Activated CD4-positive, alpha-beta T cell treated with anti-CD3 and anti-CD28 coated beads for 36 hours (primary cell): ENCODE measurements at places on chromosomes 1 and 21. TPM values are rescaled to one million over a fixed set of nuclear protein-coding genes. Genes with fewer than 3 reads are reported as not detected.

Gene ACOT11
- total RNA-seq, result 2.0 TPM

Gene LINGO4
- total RNA-seq, result 0.09 TPM

Gene TSACC
- 0.25 TPM for total RNA-seq

Gene FCAMR
- not detected for total RNA-seq

Gene FMN2
- not detected for total RNA-seq

GRCh38 chr1:166843769-166844596, 4.7 kb downstream of the POGK start:
- no peak for DNase-seq

DNA sequence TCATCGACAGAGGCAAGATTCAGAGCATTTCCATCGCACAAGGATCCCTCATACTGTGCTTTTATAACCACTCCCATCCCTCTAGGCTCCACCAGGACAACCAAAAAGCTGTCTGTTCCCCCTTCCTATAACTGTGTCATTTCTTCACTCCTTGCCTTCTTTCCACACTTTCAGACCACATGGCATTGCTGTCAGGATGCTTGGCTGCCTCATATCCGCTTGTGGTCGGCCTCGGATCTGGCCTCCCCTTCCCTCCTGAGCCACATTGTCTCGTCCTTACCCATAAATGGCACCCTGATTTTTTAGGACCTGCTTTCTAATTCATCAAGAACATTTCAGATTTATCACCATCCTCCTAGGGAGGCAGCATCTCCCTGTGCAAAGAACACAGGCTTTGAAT, 80.5 kb downstream of the HIVEP3 start:
- DNase-seq, result no peak

Gene FCRL2
- not detected for total RNA-seq

DNA sequence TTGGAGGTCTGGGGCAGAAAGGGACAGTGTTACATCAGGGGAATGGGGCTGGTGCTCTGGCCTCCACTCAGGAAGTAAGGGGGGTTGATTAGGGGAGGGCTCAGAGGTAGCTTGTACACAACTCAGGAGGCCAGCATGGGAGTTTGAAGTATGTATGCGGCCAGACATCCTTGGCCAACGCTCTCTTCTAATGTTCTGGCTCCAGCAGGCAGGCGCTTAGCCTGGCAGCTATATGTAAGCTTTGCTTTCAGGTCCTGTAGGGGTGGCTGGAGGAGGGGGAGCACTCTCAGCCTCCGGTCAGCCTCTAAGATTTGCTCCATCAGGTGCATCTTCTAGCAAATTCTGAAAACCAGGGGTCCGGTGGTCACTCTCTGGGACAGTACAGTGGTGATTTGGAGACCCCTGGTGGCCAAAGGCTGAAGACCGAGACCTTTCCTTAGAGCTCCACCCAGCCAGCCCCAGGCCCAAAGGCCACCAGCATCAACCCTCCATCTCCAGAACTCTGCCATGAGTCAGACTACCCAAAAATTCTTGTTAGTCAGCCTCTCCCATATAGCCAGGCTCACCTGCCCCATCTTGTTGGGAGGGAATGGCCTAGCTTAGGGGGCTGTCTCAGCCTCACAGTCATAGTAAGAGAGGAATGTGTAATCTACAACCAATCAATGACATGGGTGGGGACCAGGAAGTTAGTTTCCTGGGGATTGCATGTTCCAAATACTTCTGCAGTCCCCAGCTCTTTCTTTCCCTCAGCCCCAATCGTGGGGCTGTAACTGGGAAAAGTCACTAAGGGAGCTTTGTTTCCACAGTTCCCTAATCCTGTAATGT, 9.7 kb upstream of the COL8A2 start:
- peak; percentile 71 for DNase-seq

GRCh38 chr1:155938220-155938627, 3.2 kb upstream of the RXFP4 start:
- DNase-seq, result peak; percentile 42

- DNase-seq, result no peak
Measured at GRCh38 chr1:181969902-181970301, 91.6 kb downstream of the ZNF648 start.

- no peak for DNase-seq
Measured at GRCh38 chr1:172390683-172391551, 29.6 kb upstream of the C1orf105 start.

Gene MMEL1
- 0.97 TPM for total RNA-seq

DNA sequence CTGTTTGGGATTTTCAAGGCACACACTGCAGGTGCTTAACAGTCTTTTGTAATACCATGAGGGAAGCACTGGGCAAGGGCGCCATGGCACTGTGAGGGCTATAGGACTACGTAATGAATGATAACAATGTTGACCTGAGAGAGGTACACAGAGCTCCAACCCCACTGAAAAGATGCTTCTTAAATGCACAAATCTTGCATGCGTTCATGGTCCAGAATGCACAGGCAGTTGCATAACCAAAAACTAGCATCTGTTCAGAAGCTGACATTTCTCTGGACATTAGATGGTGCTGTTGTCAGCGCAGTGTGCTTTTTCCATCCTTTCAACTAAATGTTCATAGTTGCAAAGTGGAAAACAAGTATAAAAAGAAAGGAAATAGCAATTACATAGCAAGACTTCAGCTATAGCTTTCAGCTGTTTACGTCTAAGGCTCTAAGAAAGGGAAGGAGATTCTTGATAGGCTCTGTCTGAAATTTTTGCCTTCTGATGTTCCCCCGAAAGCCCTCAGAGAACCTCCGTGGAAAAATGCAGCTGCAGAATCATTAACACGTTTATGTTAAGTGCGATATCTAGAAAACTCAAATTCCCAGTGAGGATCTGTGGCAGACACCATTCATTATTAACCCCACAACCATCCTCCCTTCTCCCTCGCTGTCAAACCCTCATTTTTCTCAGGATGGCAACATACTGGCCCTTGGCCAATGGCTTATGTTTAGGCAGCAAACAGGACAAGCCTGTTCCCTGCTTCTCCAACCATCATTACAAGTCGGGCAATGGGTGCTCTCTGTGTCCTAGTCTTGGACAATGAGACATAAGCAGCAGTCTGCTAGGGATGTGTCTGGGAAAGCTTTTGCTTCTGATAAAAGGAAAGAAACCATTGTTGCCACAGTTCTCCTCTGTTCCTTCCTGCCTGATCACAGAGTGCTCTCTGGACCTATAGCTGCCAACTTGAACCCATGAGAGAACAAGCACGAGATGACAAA, 8.2 kb upstream of the TARBP1 start:
- DNase-seq, result peak; percentile 61

DNA sequence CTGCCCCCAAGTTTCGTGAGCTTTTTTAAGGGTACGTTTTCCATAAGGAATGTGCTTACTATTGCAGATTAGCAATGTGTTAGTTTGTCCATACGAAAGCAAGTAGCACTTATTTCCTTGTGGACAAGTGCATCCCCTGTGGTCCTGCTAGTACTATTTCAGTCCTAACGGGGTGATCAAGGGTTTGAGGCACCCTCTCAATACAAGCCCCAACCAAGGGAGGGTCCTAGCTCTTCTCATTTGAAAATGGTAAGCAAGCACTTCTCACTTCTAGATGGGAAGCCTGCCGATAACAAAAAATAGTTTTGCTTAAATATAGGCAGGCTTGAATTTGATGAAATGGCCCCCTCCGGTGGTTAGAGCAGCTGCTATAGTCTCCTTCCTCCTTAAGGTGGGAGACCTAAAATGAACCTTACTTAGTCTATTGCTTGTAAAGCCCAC, 64.0 kb upstream of the HMCN1 start:
- DNase-seq, result peak; percentile 64

DNA sequence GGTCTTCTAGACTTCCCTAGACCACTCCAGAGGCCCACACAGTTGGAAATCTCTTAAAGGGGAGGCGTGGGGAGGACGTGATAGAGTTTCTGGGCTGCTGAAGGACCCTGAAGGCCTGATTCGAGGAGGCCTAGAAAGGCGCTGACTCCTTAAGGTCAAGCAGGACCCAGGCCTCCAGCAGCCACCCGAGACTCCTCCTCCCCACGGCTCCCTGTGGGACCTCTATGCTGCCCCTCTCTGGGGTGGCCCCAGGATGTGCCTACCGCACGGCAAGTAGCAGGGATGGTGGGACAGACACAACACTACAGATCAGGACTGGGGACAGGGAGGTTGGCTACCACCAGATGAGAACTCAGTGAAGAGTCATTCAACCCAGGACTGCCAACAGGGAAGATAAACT, 77.5 kb downstream of the GLIS1 start:
- no peak for DNase-seq

GRCh38 chr1:42282024-42282579, 52.9 kb downstream of the FOXJ3 start:
- no peak for DNase-seq

DNA sequence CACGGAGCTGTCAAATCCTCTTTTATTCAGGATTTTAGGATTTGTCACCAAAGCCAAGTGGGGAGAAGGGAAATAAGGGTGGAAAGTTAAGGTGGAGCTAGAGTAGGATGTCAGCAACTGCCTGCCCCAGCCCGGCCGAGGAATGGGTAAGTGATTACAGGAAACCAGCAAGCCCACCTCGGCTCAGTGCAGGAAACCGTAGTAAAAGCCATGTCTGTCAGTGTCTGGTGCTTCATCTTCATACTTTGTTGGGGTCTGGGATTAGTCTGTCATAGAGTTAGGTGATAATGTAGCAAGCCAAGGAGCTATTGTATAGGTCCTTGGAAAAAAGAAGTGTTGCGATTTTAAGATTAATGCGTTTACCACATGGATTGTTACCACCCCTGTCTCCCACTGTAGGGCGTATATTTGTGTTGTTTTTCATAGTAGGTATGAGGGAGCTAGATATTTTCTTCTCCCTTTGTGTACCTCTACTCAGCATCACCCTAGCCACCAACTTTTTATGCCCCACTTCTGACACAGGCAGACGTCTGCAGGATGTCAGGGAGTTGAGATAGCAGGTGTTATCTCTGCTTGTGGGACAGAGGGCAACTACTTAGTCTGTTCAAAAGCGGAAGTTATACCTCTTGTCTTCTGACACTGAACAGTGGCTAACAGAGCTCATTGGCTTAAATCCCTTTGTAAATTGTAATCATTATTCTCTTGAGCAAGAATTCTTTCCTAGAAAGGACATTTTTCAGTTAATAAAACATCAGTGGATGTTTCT, 253.7 kb downstream of the HHAT start:
- DNase-seq, result no peak

- no peak for DNase-seq
Measured at GRCh38 chr1:21335750-21336224, 45.5 kb upstream of the ECE1 start.

Gene NBPF6
- total RNA-seq, result not detected

- DNase-seq, result no peak
Measured at GRCh38 chr1:199242601-199243000, 603.8 kb downstream of the PTPRC start.

- DNase-seq, result no peak
Measured at GRCh38 chr1:63825111-63825510, 51.3 kb downstream of the ROR1 start.

DNA sequence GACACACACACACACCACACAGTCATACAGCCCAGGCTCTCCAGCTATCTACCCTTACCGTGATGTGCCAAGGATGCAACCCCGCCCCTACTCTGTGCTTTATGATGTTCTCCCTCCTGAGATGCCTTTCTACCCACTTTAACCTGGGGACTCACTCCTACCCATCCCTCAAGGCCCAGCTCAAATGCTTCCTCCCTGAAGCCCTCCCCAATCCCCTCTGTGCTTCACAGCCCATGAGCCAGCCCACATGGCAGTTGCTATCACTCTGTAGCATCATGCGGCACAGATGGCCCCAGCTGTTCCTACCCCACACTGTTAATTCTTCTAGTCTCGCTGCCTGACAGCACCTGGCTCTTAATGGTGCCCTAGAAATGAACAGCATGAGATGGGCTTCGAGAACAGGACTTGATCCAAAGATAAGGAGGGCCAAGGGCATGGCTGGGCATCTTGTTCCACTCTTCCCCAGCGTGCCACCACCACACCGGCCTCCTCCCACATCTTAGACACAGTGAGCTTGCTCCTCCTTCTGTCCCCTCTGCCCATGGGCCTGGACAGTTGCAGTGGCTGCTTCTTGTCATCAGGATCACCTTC, 109.8 kb downstream of the GLIS1 start:
- no peak for DNase-seq

GRCh38 chr1:210377731-210378333, 49.1 kb downstream of the HHAT start:
- DNase-seq, result no peak
